Nephron progenitor cell (in vitro differentiated cells): ENCODE measurements at places on chromosomes 11 and 22.

GRCh38 chr11:1796413-1797011 is 32.8 kb upstream of the CTSD start:
- DNase-seq = no peak

DNA sequence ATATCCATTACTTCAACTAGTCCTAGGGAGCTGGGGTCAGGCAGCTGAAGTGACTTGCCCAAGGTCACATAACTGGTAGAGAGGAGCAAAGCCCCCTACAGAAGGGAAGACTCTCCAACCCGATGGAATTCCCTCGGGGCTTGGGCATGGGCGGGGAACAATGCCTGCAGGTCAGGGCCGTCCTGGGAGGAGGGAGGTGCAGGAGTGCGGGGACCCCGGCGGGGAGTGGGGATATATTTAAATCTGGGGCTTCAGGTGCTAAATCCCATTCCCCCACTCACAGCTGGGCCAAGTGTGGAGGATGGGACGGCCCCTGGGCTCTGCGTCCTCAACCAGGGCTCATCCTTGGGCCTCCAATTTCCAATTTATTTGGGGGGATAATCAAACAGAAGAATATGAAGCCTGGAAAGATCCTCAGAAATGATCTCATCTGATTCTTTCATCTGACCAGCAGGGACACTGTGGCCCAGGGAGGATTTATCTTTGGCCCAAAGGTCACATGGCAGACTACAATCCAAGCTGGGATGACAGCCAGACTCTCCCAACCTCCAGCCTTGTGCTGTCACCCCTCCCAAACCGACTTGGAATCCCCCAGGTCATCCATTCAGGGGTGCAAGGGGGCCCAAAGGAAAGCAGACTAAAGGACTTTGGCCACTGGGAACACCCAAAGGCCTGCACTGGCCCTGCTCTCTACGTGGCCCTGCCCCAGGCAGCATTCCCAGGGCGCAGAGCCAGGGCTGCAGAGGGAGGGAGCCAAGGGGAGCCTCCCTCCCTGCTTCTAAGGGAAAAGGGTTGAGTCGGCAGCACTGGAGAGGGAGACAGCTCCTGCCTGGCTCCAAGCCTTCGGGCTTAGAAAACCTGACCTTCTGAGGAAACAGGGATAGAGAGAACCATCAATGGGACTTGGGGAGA is 8.7 kb upstream of the C1QTNF6 start:
- no peak for DNase-seq

GRCh38 chr11:111652184-111652583 is 49.9 kb downstream of the SIK2 start:
- DNase-seq = no peak

- no peak for DNase-seq
Measured at GRCh38 chr11:20010156-20010850, 150.0 kb downstream of the DBX1 start.

GRCh38 chr22:50115693-50116092 is 25.9 kb downstream of the MOV10L1 start:
- no peak for DNase-seq
